ENCODE measurements at places on chromosomes 1 and 21.

DNA sequence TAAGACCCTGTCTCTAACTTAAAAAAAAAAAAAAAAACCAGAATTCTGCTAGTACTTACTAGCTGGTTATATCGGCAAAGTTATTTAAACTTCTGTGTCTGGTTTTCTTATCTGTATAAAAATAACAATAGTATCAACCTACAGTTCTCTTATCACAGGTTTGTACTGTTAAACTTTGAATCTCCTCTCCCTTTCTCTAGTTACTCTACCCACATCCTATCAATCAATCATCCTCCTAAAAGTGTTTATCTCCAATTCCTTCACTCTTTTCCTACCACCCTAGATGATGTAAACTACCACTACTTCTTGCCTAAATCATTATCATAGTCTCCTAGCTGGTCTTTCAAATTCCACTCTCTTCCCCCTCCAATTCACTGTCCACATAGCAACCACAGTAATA is 27.6 kb downstream of the USP33 start:
- DNase-seq, result no peak

DNA sequence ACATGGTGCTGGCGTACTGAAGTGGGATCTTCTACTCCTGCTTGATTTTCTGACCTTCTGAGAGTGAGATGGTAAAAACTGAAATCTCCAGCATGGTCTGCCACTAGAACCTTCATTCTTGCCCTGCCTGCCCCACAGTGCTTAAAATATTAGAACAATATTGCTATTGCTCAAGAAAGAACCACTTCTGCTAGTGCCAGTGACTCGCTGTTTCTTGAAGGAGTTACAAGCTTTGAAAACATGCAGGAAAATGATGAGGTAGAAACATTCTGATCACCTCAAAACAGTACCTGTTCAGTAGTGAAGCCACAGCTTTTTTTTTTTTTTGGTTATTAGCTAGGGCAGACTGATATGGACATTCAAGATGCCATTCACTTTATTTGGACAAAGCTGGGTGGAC is 95.3 kb downstream of the BACH1 start:
- no peak for DNase-seq

- DNase-seq, result no peak
These were observed 8.1 kb upstream of the RCC2 start for GRCh38 chr1:17447501-17447992.

DNA sequence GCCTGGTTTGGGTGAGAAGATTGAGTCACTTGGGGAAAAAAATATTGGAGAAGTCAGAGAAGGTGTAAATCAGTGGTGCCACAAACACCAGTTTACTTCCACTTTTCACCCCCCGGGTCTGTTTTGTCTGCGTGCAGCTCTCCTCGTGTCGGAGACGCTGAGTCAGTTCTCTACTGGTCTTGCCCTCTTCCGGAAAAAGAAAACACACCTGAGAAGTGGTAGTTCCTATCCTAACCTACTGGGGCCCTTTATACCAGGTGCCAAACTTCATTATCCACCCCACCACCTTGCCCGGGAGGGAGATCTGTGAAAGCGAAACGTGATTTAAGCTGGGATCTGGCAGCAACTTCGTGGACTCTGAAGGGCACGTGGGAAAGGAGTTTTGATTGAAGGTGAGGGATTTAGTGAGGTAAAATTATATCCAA is 855 bp upstream of the IVNS1ABP start:
- peak; percentile 61 for DNase-seq

GRCh38 chr1:112711670-112712069 is 3.5 kb downstream of the PPM1J start:
- DNase-seq, result no peak

DNA sequence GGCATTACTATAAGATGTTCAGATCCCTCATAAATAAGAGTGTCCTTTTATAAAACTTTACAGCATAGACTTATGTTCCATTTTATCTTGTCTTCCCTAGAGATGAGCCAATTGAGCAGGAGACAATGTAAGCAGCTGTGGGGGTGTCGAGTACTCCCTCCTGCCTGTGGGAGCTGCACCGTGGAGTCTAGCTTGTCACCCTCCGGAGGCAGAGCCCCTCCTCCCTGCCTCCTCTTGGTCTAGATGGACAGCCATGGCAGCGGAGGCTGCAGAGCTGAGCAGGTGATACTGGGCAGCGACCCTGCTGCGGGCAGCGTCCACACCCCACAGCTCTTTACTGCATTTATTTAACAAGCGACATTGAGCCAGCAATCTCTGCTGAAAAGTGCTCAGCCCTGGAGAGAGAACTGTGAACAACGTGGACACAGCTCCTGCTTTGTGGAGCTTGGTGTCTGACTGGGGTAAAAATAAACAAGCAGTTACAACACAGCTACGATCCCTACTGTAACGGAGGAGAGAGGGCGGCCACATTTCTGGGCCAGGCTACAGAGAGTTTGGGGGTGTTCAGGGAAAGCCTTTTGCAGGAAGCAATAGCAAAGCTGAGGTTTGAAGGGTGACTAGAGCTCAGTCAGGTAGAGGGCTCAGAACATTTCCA is 12.8 kb upstream of the KIF21B start:
- DNase-seq, result no peak

GRCh38 chr1:232744847-232745246 is 60.4 kb upstream of the MAP10 start:
- no peak for DNase-seq

GRCh38 chr1:232754930-232755329 is 50.3 kb upstream of the MAP10 start:
- no peak for DNase-seq

GRCh38 chr1:180930687-180931086 is 18.0 kb downstream of the KIAA1614 start:
- no peak for DNase-seq

GRCh38 chr1:202282596-202283283 is 59.0 kb downstream of the UBE2T start:
- DNase-seq, result no peak

- DNase-seq, result no peak
These were observed 17.2 kb downstream of the CSRP1 start for GRCh38 chr1:201489643-201490261.

- DNase-seq, result no peak
These were observed 7.3 kb downstream of the NDUFV3 start for GRCh38 chr21:42900446-42900845.

DNA sequence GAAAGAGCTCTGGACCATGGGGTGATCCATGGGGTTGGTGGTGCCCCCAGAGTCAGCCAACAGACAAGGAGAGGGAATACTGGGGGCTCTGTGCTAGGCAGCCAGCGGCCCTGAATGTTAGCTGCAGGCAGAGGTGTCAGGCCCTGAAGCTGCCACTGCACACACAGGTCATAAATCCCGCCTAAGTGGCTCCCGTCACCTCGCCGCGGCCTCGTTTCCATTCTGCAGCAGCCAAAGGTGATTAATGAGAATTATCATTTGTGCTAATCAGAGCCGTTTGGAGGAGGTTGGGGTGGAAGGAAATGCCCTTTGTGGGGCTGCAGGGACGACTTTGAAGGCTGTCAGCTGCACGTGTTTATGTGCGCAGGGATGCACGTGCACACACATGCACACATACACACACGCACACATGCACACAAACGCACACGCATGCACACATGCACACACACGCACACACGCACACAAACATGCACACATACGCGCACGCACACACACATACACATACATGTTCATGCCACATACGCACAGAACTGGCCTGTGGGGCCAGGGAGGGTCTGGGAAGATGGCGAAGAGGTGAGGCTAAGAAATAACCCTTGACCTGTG is 88.8 kb upstream of the ARHGEF16 start:
- no peak for DNase-seq

All from GM13977 (cell line).